A549 treated with Hydrocortisone at 1 μM for 4 hours (cell line): ENCODE measurements at places on chromosomes 4 and X. TPM values are rescaled to one million over a fixed set of nuclear protein-coding genes. Genes with fewer than 3 reads are reported as not detected.

TLR1 gene
- 0.09 to 0.28 TPM (median 0.18 TPM) in 5 replicates for total RNA-seq

TMPRSS11B gene
- total RNA-seq: not detected in 5 replicates

WAS gene
- total RNA-seq: 0.20 to 0.61 TPM (median 0.28 TPM) in 5 replicates

GC gene
- not detected in 5 replicates for total RNA-seq
